Effector memory CD8-positive, alpha-beta T cell (primary cell): ENCODE measurements at places on chromosomes 1 and 21.

- DNase-seq: no peak
These were observed 8.3 kb upstream of the KIAA0040 start for GRCh38 chr1:175200678-175201521.

GRCh38 chr1:173496757-173497320, 19.7 kb downstream of the PRDX6 start:
- no peak for DNase-seq

- DNase-seq: no peak
These were observed 419.5 kb upstream of the DEPDC1 start for GRCh38 chr1:68916221-68916902.

GRCh38 chr1:158203693-158204457, 23.2 kb downstream of the CD1D start:
- DNase-seq: peak; percentile 13

- no peak for DNase-seq
These were observed 32.9 kb downstream of the NIBAN1 start for GRCh38 chr1:184941410-184941733.

DNA sequence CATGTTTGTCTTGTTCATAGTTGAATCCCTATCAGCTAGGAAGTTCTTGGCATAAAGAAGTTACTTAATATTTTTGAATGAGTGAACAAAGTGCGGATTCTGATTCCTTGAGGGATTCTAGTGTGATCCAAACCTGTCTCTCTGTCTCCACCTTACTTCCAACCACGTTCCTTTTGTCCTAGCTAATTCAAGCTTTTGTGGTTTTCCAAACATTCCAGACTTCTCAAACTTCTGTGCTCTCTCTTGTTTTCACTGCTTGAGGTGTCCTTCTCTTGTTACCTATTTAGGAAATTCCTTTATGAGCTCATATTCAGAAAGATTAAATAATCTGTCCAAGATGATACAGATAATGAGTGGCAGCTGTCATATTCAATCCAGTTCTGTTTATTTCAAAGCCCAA, 353.2 kb downstream of the PTBP2 start:
- DNase-seq: no peak
